ENCODE measurements at places on chromosomes 6 and 20.

DNA sequence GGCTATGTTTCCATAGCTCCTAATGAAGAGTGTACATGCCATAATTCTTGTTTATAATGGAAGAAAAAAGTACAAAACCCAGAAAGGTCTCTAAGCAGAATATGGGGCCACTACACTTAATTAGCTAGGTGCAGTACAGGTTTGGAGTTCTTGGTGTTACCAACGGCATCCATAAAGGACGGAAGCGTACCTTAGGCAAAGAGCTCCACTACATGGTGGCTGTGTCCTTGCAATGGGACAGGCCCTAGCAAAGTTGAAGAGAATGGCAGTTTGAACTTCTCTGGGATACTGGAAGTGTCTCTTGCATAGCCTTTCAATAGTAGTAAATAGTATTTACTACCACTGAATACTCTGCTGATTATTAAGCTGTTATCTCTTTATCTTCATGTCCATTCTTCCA lies 371.7 kb upstream of the MMS22L start:
- DNase-seq: no peak

DNA sequence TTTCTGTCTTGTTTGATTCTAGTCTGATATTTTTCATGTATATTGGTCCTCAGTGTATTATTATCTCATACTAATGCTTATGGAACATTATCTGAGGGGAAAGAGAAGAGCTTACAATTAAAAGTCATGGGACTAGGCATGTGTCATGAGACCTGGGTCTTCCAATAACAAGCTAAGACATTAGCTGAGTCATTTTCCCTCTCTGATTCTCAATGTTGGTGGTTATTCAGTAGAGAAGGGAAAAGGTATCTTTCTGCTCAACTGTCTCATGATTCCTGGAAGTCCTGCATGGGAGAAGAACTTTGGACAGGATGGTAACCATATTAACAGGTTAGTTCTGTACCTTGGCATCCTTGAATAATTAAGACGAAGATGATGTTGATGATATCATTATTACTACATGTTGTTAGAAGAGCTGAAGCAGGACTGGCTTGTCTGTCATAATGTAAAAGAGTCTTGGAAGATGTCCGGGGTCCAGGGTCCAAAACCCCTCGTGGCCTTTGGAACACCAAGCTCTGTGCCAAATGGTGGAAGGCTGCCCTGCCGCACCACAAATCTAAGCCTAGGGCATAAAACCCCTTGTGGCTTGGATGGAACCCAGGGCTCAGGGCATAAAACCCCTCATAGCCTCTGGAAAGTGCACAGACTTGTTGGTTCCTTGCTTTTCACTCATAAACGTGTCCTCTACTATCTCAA lies 19.1 kb downstream of the TRIM38 start:
- no peak for DNase-seq

- peak; percentile 78 for DNase-seq
These were observed 53.7 kb downstream of the CPXM1 start for GRCh38 chr20:2746636-2747265.

DNA sequence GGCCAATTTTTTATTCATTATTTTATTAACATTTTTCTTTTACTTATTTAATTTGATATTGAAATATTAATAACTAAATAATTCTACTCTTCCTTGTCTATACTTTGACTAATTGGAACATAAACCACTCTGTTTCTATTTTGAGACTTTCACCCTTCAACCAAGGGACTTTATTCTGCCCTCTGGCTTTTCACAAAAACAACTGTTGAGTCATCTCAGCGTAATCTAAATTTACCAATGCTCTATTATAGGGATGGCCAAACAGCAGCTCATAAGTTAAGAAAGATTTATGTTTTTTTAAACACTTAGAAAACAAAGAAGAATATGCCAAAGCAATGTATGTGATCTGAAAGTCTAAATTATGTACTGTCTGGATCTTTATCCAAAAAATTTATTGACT lies 46.7 kb downstream of the DOP1A start:
- no peak for DNase-seq

DNA sequence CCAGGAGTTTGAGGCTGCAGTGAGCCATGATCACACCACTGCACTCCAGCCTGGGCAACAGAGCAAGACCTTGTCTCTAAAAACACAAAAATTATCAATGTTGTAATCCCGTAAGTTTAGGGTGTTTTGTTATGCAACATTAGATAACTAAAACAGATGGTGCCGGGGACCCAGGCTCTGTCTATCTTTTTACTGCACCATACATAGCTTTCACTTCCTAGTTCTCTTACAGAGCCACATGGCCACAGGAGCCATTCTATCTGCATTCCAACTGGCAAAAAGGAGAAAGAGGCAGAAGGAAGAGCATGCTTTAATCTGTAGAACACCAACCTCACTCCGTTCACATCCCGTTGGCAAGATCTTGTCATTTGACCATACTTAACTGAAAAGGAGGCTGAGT lies 5.4 kb upstream of the TCF15 start:
- DNase-seq: no peak
